Activated naive CD4-positive, alpha-beta T cell (primary cell): ENCODE measurements at places on chromosomes 5 and 9.

DNA sequence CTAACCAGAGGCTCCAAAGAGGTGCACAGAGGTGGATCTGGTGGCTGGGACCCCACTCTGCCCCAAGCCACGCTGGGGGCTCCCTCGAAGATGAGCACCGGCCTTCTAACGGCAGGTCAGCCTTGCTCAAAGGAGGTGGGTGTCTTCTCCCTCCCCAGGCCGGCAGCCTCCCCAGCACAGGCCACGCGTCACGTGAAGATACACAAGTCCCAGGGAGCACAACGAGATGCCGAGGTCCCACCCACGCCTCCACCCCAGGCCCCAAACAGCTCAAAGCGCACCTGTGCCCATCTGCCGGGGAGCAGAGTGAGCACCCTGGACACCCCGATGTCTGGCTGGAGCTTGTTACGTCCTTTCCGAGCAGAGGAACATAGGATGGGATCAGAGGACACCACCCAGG is 12.1 kb downstream of the PNPLA7 start:
- no peak for DNase-seq

- no peak for DNase-seq
These were observed 768 bp downstream of the YTHDC2 start for GRCh38 chr5:113514289-113514635.

DNA sequence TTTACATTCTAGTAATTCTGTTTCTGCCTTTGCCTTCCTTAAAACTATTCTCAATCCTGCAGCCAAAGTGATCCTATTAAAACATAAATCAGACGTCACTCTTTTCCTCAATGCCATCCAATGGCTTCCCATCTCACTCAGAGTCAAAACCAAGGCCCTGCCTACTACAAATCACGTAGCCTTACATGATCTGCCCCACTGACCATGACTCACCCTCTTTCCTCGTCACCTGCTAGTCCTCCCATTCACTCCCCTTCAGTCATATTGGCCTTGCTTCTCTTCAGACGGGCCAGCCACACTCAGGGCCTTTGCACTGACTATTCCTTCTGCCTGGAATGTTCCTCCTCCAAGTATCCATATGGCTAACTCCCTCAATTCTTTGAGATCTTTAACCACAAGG is 39.0 kb upstream of the DMXL1 start:
- no peak for DNase-seq

DNA sequence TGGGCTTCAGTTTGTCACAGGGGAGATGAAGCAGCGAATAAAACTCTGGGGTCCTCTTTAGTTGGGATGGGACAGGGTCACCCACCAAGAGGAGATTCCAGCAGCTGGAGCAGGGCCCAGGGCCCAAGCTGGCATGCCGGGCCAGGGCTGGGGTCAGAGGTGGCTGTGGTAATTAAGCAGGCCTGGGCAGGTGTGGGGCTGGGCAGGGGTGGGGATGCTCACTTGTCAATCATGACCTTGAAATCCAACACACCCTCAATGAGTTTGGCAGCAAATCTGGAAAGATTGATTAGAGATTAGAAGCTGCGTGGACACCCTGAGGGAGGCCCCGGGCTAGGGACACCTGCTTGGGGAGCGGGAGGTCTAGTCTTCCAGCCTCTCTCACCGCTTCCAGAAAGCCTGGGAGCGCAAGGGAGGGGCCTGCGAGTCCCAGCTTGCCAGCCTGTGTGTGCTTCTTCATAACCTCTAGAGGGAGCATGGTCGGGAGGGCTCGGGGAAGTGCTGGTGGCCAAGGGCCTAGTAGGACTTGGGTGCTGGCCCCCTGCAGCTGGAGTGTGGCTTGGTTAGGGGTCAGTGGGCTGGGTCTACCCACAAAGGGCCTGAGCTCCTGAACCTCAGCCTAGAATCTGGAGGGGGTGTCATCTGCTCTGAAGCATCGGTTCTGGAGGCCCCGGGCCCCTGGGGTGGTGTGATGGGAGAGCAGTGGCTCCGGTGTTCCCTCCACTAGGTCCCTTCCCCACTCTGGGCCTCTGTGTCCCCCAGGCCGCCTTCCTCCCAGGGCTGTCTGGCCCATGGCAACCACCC is 7.6 kb downstream of the CRAT start:
- no peak for DNase-seq

DNA sequence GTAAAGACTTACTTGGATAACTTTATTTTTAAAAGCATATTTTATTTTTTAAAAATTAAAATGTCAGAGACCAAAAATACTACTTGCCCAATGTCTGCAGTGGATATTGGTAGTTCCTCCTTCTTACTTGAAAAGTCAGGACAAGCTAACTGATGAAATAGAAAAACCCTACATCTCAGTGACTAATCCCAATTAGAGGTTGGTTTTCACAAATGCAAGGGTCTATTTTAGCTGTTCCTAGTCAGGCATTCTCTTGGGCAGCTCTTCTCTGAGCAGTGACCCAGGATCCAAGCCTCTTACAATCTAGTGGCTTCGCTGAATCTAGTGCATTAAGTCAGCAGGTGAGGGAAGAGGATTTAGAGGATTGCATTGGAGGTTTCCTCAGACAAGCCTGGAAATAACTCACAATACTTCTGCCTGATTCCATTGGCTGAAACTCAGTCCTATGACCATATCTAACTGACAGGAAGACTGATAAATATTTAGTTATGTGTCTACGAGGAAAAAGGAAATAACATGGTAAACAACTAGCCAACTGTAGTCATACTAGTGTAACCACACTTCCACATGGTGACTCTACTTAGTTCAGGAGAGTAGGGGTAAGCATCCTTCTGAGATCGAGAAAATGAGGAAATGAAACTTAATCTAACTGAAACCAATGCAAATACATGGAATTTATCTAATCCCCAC is 34.2 kb upstream of the MIER3 start:
- no peak for DNase-seq

DNA sequence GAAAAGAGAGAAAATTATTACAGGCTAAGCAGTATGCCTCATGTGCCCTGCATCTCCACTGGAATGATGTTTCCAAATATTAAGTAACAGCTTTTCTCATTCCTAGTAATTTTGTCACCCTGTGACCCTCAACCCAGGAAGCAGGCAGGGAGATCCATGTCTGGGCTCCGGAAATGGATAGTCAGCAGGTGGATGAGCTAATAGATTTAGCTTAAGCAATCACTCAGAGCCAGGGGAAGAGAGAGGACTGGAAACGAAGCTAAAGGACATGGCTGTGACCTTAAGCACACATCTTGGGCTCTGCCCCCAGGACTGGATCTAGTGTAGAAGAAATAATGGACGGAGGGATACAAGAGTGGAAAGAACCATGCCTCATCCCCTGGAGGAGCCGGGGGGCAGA is 89.5 kb downstream of the ARSB start:
- DNase-seq: no peak

GRCh38 chr5:144072518-144072927 is 97.9 kb downstream of the YIPF5 start:
- DNase-seq: no peak

- DNase-seq: no peak
These were observed 15.3 kb upstream of the KLF4 start for GRCh38 chr9:107504585-107505455.

DNA sequence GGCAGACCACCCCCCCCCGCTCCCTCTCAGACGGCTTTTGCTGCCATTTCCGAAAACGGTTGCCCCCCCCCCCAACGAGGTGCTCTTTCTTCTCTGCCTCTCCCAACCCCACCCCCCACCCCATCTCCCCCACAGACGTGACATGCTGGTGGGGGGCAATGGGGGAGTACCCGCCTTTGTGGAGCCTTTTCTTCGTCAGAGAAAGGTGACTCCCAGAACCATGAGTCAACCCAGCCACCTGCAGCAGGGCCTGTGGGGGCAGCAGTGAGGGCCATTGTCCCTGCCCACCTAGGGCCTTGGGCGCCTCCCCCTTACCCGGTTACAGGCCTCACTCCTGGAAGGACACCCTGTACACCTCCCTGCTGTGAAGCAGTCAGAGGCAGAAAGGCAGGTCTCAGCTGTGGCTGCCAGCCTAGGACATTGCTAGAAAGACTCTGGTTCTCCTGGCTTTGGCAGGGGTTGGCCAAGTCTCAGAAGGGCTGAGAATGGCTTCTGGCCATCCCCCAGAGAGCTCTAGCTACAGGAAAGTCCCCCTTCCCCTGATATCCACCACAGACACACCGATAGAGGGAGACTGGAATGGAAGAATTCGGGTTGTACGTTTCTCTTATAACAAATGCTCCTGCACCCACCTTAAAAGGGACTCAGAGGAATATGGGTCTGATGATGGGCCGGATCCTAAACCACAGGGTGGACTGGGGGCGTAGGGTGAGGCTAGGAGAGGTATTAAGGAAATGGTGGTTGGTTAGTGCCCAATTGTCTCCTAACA is 2.2 kb downstream of the DNAJB5 start:
- no peak for DNase-seq

DNA sequence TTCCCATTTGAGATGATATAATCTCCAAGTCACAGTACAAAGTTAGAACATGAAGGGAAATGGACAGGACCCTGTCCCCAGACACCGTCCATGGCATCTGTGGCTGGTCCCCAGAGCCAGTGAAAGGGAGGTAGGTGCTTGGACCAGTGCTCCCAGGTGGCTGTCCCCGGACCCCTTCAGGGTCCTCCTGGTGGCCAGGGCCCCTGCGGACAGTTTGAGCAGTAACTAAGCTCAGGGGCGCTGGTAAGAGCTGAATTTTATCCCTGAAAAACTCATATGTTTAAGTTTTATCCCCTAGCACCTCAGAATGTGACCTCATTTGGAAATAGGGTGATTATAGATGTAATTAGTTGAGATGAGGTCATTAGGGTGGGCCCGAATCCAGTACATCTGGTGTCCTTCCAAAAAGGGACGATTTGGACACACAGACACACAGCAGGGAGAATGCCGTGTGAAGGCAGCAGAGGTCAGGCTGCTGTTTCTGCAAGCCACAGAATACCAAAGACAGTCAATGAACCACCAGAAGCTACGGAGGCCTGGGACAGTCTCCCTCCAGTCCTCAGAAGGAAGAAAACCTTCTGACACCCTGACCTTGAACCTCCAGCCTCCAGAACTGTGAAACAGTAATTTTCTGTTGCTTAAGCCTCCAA is 185.0 kb downstream of the ATPSCKMT start:
- no peak for DNase-seq

- DNase-seq: no peak
These were observed 115.1 kb downstream of the PALM2AKAP2 start for GRCh38 chr9:109894921-109895758.

DNA sequence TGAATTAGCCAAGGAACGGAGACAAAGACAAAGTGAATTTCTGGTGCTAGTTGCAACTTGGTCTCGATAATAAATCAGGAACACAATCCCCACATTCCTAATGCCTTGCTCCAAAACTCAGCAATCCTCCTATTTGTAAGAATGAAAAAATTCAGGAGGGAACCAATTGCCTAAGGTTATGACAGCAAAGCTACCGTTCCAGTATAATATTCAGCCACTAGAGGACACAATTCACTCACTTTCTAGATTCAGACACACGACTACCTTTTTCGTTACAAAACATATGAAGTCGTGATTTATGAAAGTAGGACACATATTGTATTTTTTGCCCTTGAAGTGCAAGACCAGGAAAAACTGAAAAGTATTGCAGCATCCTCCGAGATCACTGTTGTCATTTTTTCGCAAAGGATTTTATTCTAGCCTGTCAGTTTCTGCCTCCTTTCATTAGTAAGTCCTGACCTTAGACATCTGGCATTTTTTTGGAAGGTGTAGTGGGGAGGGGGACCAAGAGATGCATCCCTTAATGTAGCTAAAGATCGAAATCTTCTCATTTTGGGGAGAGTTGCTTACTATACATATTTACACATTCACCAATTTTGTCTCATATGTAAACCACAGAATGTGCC is 133.1 kb downstream of the DOCK8 start:
- no peak for DNase-seq

GRCh38 chr9:130991778-130992681 is 16.9 kb upstream of the LAMC3 start:
- DNase-seq: no peak

DNA sequence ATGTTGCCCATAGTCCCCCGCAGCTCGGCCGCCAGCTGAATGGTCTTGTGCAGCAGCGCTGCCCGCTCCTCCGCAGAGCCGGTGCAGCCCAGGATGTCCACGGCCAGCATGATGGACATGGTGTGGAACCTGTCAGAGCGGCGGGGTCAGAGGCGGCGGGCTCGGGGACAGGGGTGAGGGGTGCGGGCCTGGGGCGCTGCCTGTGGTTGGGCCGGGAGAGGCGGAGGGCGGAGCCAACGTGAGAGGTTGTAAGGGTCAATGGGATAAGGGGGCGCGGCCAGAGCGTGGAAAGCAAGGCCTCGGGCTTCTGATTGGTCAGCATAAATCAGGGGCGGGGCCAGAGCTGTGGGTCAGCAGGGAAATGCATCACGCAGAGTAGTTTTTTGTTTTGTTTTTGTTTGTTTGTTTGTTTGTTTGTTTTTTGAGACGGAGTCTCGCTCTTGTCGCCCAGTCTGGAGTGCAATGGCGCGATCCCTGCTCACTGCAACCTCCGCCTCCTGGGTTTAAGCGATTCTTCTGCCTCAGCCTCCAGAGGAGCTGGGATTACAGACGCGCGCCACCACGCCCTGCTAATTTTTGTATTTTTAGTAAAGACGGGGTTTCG is 6.8 kb upstream of the TOR2A start:
- no peak for DNase-seq

DNA sequence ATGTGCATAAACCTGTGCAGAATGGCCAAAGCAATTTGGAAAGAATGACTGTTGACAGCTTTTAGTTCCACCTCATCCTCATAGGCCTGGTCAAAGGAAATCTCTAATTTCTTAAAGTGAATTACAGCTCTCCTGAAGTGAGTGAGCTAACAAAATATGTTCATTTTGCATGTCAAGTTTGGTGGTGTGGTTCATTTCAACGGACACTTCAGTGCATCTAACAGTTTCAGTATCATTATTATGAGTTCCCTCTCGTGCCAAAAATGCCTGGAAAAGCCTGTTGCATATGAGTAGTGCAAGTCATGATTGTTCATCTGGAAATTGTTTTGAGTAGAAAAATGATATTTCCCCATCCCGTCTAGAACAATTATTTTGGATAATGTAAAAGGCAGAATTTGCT is 53.2 kb upstream of the HMHB1 start:
- no peak for DNase-seq

DNA sequence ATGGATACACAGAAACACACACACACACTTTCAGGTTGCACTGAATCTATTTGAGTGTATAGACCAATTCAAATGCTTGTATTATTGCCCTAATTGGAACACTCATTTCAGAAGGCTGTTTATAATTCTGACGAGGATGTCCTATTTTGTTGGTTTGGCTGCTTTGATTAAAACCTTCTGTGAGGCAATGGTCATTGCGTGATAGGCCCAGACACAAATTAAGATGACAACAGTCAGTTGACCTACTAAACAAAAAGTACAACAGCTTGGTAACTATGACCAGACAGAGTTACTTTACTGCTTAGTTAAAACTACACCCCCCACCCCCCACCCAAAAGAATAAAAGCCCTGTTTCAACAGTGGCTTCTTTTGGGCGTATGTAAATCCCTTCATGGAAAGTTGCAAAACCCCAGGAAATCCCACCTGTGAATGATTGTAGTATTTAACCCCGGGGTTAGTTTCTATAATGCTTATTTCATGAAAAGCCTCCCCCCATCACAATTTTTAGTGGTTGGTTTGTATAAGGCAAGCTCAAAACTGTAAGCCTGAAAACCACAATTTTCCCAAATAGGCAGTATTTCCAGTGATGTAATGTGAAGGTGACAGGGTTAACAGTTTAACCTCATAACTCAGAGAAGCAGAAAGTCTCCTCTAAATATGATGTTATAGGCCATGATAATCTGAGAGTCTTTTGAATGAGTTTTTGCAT is 340.8 kb downstream of the FGF10 start:
- DNase-seq: no peak

- DNase-seq: no peak
These were observed 130.6 kb downstream of the MYO10 start for GRCh38 chr5:16805486-16805885.

GRCh38 chr9:87443461-87443860 is 54.2 kb upstream of the DAPK1 start:
- DNase-seq: no peak
